NCI-H1092 treated with DMSO at 0.1 percent for 48 hours (cell line): ENCODE measurements at places on chromosomes 3 and 15.

GRCh38 chr3:9644245-9644644 lies 5.1 kb upstream of the MTMR14 start:
- no peak for DNase-seq

GRCh38 chr3:172625404-172625803 lies 85.5 kb downstream of the NCEH1 start:
- DNase-seq, result no peak

DNA sequence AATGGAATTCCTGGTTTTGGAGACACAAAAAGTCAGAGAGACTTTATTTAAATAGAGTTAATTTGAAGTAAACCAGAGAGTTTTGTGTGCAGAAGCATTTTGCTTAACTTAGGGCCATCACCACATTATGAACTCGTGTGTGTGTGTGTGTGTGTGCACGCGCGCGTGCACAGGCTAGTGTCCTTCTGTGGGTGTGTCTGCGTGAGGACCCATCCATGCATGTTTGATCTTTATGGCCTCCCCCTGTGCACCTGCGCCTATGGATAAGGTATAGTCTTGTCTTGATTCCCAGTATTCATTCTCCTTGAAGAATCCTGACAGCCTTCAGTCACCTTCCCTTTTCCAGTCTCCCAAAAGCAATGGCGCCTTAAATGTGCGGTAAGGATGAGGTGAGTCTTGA lies 26.0 kb downstream of the MUC20 start:
- no peak for DNase-seq

DNA sequence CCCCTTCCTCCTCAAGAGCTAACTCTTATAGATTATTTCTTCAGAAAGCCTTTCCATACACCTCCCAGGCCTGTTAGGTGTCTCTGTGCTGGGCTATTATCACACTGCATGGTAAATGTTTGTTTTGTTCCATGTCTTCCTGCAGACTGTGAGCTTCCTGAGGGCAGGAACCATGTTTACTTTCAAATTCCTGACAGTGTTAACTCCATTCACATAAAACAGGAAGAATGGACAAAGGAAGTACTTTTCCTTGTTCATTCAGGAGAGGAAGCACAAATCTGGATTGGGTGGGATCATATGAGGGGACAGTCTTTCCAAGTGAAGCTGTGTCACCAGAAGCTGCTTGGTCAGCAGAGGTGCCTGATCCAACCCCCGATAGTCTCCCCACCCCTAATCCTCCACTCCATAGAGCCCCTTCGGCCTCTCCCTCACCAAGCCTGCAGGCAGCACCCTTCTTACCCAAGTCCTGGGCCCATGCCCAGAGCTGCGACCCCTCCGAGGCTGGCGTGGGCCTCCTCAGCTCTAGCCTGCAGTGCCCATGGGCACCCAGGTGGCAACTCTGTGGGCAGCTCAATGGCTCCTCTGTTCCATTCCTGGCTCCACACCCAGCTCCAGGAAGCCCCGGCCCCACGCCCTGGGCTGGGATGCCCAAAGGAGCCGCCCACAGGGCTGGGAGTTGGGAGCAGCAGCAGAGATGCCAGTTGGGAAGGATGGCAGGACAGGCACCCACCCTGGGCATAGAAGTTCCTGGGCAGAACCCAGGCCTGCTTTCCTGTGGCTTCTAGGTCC lies 6.9 kb downstream of the SHF start:
- no peak for DNase-seq

DNA sequence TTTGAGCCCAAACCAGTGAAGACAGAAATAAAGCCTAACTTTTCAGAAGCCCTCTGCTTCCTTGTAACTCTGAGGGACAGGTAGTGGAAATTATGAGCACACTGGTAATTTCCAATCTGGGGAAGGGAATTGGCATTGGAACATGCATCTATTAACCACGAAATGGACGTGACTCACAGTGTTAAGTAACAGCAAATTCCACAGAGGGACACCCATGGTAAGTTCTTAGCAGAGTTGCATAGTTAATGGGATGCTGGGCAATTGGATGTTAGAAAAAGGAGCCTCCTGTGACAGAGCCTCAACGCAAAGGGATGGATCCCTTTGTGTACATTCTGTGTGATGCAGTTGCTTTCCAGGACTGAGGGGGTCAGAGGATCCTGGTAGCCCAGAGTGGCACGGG lies 168.6 kb downstream of the SEMA6D start:
- no peak for DNase-seq

DNA sequence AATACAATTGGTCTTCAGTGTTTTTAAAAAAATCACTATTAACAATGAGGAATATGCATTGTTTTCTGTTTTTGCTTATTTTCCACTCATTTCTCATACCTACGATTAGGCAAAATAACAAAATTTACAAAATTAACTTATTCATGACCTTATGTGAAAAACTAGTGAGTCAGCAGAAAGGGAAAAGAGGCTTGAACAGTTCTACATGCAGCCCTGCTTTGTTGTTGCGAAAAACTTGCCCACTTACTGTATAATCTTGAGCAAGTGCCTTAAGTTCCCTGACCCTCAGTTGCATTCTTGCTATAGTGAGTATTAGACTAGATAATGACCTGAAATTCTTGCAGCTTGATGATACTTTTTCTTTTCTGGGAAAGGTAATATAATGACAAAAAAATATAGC lies 551.1 kb upstream of the BCHE start:
- DNase-seq, result no peak

DNA sequence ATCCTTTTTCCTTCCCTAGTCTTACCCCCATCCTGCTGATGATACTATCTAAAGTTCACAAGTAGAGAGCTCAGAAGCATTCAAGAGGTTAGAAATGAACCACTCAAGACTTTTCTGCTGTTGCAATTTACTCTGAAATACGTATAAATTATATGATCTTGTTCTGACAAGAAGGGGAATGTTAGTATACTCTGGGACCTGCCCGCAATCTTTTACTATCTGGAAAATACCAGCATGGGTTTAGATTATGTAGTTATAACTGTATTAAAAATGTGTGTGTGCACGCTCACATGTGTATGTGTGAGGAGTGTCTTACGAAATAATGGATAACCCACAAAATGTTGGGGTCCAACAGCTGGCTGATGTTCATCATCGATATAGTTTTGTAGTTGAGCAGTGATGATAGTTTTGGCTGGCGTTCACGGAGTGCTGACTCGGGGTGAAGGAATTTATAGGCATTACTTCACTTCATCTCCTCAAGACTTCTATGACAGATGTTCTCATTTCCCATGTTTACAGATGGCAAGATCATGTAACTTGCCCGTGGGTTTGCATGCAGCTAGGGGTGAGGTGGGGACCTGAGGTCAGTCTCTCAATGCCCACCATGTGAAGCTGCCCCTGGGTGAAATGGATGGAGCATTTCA lies 297.5 kb upstream of the LYSMD4 start:
- no peak for DNase-seq

DNA sequence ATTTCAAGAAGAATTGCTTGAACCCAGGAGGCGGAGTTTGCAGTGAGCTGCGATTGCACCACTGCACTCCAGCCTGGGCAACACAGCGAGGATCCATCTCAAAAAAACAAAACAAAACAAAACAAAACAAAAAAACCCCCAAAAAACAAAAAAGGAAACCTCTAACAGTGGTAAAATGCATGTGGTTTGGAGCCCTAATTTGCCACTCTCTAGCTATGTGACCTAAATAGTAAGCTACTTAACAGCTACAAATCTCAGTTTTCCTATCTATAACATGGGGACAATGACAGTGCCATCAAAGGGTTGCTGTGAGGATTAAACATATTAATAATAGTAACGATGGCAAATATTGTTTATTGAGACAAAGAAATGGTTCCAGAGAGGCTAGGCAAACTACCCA lies 119.4 kb upstream of the LMOD3 start:
- no peak for DNase-seq

GRCh38 chr3:57559526-57559925 lies 3.5 kb downstream of the PDE12 start:
- DNase-seq, result no peak

GRCh38 chr15:34055868-34056595 lies 17.0 kb upstream of the AVEN start:
- no peak for DNase-seq

GRCh38 chr3:49681232-49681522 lies 7.0 kb downstream of the APEH start:
- no peak for DNase-seq

- DNase-seq, result no peak
These were observed 75.5 kb downstream of the DAPK2 start for GRCh38 chr15:63970621-63971426.

DNA sequence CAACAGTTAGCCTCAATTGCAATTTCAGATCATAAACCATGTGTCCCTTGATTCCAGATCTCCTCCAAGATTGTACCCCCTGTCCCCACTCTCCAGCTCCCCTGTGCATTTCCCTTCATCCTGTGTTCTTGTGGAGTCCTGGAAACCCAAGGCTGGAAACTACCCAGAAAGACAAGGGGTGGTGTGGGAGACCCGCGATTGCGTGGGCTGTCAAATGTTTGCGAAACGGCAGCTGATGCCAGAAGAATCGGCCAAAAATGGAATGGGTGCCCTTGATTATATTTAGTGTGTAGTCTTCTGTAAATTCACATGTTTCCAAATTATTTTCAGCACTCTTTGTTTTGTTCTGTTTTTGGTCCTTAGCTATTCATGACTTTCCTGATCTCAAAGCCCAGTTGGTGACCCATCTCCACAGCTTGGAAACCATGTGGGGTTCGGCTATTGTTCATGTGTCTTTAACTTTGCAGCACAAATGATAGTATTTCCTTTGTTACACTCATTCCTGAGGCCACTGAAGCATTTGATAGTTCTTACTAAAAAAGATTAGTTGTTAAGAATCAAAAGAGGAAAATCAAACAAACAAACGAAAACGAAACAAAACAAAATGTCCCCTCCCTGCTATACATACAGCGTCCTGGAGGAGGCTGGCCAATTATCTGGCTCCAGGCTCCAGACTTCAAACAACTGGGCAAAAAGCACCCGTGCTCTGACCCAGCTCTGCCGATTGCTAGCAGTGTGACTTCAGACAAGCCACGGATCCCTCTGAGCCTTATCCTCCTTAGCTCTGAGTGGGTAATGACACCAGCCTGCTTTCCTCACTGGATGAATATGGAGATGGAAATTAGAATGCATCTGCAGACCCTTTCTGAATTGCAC lies 120.9 kb downstream of the CACNA2D3 start:
- DNase-seq, result peak; percentile 69

DNA sequence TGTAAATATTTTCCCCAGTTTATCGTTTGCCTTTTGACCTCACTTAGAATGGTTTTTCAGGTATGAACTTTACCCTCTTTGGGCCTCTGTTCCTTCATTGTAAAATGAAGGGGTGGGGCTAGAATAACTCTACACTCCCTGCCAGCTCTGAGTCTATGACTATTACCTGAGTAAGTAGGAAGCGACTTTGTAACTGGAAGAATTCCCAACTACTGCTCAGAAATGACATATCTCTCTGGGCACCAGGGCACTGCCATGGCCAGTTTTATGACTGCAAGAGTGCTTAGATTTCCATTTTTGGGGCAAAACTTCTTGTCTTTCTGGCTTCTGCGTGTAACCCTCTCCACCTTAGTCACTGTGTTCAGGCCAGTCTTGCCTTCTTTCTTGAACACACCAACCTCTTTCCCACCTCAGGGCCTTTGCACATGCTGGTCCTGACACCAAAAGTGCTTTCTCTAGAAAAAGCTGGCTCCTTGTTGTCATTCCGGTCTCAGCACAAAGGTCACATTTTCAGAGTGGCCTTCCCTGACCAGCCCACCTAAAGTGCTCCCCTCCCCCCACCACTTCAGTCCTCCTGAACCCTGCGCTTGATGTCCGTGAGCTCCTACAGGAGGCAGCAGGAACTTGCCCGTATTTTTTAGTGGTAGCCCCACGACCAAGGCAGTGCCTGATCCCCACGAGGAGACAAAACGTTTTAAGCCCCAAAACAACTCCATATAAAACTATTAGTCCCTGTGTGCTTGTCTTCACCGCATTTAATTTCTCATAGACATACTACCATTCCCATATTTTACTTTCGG lies 25.6 kb downstream of the CDCP1 start:
- DNase-seq, result no peak

GRCh38 chr3:47436180-47436579 lies 39.6 kb downstream of the SCAP start:
- no peak for DNase-seq

- DNase-seq, result no peak
These were observed 34.1 kb downstream of the MASP1 start for GRCh38 chr3:187257471-187257870.

- DNase-seq, result no peak
These were observed 18.2 kb upstream of the COL8A1 start for GRCh38 chr3:99620077-99620767.

DNA sequence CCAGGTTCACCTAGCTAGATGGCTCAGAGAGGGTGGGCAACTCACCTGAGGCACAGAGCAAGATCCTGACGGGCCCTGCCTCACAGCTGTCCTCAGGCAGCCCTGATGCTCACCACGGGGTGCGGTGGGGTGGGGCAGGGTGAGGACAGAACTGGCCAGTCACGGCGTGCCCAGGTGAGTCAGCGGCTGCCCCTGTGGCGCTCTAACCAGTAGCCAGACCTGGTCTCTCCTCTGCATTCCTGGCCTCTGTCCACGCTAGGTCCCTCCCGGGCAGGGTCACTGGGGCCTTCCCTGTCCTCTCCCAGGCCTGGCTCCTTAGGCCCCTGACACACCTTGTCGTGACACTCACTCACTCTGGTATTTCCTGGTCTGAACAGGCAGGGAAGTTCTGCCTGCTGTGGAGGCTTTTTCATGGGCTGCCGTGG lies 901 bp downstream of the ALS2CL start:
- DNase-seq, result no peak

- no peak for DNase-seq
These were observed 27.2 kb upstream of the MUC20 start for GRCh38 chr3:195693428-195694216.

DNA sequence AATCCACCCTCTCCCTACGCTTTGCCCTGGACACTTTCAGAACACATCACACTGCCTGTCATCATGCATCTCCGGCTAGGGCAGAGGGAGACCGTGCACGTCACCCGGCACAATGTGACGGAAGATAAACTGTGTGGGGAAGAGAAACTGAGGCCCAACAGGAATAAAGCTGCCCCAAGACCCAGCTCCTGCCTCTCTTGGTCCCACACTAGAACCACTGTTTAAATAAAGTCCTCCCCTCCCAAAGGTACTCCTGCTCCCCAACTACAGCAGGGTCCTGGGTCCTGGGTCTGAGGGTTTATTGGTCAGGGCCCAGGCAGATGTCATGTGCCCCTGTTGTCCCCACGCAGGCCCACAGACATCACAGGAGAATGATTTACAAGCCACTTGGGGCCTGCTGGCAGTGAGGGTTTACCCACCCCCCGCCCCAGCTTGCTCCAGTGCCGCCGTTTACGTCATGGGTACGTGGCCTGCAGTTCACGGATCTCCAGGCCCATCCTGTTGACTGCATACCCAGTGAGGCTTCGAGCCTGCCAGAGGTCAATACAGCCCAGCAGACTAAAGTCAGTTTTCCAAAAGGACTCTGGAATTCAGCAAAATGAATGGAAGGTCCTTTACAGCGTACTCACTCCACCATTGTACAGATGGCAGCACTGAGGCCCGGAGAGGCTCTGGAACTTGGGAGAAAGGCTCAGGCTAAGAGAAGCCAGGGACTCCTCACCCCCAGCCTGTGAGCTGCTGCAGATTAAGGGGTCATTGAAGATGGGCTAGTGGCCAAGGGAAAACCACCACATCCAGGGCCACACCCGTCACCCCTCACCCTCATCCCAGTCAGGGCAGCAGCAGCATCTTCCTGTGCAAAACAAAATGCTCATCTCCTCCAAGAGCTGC lies 23.2 kb downstream of the ALS2CL start:
- no peak for DNase-seq

- DNase-seq, result no peak
These were observed 58.2 kb upstream of the DUT start for GRCh38 chr15:48273049-48273448.

- no peak for DNase-seq
These were observed 622.2 kb downstream of the ZPLD1 start for GRCh38 chr3:103057003-103057402.

GRCh38 chr15:31083370-31083780 lies 18.1 kb downstream of the TRPM1 start:
- DNase-seq, result no peak
